ENCODE measurements at places on chromosomes 11 and 22. TPM values are rescaled to one million over a fixed set of nuclear protein-coding genes. Genes with fewer than 3 reads are reported as not detected.

KCNK4 gene
- polyA plus RNA-seq, result 0.16 TPM

GALNT18 gene
- polyA plus RNA-seq, result 0.64 TPM

ZNF214 gene
- 2.5 TPM for polyA plus RNA-seq

RNF169 gene
- polyA plus RNA-seq, result 2.6 TPM

USP35 gene
- 8.0 TPM for polyA plus RNA-seq

ADAMTS15 gene
- polyA plus RNA-seq, result 0.96 TPM

RAB36 gene
- polyA plus RNA-seq, result 6.8 TPM

ENDOD1 gene
- 18.4 TPM for polyA plus RNA-seq

CASP1 gene
- polyA plus RNA-seq, result 0.06 TPM

LGALS12 gene
- polyA plus RNA-seq, result not detected

KRTAP5-8 gene
- polyA plus RNA-seq, result 0.06 TPM

OR5I1 gene
- not detected for polyA plus RNA-seq

OR52A1 gene
- polyA plus RNA-seq, result not detected

ADAMTS8 gene
- polyA plus RNA-seq, result not detected

IFITM10 gene
- 0.31 TPM for polyA plus RNA-seq

PARVG gene
- 0.05 TPM for polyA plus RNA-seq

TRIM6 gene
- 0.46 TPM for polyA plus RNA-seq

NCR3LG1 gene
- polyA plus RNA-seq, result 0.67 TPM

PRMT3 gene
- 10.8 TPM for polyA plus RNA-seq

MUC6 gene
- polyA plus RNA-seq, result not detected
